Nucleus accumbens (tissue), 56 donors: ENCODE measurements at places on chromosomes 2 and 18.

GRCh38 chr2:231467016-231467545 is 2.8 kb upstream of the NCL start:
- DNase-seq, result no peak

DNA sequence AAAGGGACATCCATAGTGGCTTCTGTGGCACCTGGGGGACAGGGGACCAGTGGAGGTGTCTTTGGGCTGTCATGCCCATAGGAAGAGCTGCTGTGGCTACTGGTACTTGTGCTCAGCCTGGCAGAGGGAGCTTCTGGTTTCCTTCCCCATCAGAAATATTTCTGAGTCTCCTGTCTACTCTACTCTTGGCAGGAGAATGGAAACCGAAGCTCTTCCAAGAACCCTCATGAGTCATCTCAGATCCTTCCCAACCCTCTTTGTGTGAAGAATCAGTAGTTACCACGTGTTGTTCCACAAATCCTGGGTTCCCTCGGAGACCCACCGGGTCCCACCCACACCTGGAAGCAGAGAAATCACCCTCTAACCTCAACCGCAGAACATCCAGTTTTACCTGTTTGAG is 234.9 kb downstream of the FHOD3 start:
- no peak for DNase-seq

DNA sequence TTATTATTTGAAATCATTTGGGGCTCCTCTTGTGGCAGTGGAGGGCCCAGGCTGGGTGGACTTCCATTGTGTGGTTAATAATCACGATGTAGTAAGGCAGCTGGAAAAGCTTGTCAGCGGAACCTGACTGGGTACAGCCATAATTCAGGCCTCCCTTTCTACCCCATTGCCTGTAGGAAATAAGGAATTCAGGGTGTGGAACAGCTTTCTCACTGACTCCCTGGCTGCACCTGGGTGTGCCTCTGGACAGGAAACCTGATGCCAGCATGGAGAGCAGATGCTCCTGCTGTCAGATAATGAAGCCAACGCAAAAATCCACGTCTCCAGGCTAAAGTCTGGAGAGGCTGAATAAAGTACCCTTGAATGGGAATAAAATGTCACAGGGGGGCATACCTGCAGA is 44.2 kb downstream of the LYPD6B start:
- no peak for DNase-seq

DNA sequence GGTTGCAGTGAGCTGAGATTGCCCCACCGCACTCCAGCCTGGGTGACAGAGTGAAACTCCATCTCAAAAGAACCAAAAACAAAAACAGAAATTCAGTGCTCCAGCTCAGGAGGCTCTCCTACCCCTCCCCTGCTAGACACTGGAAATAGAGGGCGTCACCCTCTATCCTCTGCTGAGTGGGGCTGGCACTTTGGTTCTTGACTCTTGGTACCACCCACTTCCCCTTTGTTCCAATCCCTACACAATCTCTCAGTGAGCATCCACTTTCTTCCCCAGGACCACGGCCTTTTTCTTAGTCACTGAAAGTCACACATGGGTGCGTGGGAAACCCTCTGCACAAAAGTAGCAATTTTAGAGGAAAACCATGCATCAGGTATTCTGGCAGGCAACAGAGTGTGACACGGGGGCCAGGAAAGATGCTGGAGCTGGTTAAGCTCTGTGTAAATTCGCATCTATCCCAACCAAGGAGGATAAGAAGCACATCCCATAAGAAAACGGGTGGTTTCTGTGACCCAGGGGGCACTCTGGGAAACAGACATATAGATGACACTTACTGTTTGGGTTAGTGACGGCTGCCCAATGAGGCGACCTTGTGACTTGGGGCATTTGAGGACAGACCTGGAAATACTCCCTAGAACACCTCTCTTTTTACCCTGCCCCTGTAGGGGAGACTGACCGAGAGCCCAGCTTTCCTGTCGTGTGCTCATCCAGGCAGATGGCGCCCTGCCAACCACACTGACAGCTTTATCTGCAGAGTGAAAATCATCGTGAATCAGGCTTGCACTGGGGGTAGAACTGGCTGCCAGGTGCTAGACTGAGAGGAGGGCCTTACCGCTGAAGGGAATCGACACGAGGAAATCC is 7.7 kb downstream of the HJURP start:
- DNase-seq, result no peak
